ENCODE measurements at places on chromosomes 12 and 14.

GRCh38 chr14:80078501-80078900, 132.8 kb downstream of the DIO2 start:
- DNase-seq = no peak

DNA sequence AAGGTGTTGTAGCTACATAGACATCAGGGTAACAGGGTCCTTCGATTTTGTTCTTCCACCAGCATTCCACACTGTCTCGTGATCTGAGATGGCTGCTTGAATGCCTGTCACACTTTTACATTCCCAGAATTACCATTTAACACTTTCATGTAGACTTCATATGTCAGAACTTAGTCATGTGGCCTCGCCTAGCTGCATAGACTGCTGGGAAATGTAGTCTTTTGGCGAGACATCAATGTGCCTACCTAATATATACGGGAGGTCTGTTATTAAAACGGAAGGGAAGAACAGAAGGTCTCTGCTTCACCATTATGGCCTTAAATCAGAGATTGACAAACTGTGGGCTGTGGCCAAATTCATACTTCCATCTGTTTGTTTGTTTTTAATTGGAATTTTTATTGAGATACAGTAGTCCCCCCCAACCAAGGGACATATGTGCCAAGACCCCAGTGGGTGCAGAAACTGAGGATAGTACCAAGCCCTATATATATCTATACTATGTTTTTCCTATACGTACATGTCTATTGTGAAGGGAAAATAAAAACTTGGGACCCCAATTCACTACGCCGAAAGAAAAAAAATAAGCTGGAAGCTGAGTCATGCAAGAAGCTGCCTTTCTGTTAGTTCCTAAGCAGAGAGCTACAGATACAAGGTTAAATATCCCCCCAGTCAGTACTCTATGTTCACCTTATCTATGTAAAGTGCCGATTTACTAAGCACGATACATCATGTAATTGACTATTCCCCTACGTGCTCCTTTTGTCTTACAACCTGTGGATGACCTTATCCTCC, 11.3 kb upstream of the HRK start:
- no peak for DNase-seq

DNA sequence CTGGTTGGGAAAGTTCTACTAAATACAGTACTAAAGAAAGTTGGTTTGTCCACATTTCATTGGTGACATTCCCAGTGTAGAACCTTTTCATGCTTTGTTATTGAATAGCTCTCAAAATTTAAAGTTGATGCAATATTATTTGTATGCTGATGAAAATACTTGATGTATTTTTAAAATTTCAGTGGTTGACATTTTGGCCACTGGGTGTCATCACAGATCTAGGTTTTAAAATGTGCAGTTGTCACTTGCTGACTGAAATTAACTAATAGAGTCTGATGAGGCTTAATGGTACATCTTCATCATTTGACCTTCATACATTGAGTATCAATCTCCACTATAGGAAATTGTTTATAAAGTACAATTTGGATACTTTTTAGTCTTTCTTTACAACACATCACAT, 37.1 kb downstream of the CMAS start:
- no peak for DNase-seq

GRCh38 chr14:39731912-39732311, 299.7 kb upstream of the FBXO33 start:
- DNase-seq = no peak

- no peak for DNase-seq
Measured at GRCh38 chr12:74646831-74647230, 109.2 kb downstream of the ATXN7L3B start.

- no peak for DNase-seq
Measured at GRCh38 chr14:73753887-73754795, 40.0 kb upstream of the PNMA1 start.

DNA sequence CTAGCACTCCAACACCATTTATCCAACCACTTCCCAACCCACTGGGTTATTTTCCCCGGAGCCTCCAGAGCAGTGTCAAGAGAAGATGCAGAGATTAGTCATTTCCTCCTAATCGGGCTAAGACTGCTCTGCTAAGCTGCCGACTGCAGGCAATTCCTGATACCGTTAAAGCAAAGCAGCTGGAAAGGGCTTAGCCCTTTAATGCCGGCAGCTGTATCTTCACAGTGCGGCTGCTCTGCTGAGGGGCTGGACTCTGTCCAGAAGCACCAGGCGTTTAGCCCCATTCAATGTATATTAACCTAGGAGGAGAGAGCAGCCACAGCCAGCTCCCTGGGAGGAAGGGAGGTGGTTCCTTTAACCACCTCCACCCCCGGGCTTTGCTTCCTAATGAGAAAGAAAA, 11.1 kb downstream of the AQP6 start:
- no peak for DNase-seq

DNA sequence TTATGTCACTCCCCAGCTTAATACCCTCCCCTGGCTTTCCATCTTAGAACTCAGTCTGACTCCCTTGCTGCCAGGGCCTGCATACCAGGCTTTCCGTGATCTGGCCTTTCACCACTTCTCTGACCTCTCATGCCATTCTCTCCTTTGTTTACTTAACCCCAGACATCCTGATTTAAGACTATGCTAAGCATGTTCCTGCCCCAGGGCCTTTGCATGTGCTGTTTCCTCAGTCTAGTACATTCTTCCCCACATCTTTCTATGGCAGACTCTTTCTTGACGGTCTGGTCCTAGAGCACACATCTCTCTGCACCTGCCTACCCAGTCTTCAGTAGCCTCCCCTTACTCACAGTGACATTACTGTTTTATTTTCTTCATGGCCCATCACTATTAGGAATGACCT, 42.2 kb downstream of the PLXNC1 start:
- no peak for DNase-seq
